GM12865 (cell line): ENCODE measurements at places on chromosomes 7 and 10.

DNA sequence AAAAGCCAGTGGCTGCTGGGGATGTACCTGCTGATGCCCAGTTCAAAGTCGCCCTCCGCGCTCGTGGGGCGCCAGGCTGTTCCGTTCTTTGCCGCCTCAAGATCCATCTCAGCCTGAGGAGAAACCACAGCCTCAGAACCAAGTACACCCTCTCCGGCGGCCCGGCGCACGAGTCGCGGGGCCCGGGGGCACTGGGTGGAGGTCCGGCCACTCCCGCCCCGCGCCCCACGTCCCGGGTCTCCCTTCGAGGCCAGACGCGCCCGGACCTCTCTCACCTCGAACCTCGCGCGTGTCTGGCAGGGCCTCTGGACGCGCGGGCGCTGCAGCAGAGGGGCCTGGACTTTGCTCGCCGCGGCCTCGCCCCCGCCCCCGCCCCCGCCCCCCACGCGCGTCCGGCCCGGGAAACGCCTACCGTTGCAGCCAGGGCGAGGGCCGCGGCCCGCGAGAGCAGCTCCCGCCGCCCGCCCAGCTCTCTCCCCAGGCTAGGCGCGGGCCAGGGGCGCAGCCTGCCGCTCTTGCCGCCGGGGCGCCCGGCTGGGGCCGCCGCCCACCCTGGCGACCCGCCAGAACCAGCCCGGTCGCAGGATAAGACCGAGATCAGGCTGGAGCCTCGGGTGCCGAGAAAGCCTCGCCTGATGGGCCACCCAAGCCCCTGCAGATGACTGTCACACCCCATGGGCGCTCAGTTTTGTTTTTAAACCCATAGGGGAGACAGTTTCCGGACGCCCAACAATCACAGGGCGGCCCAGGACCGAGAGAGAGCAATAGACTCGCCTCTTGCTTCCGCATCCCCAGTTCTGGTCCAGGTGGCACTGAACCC lies at the start of gene ABCB4:
Gene ABCB4, minus strand, starts transcription at position 322 of the 820 bp plus-strand sequence. Its CDS starts 215 bp downstream, at position 107.
- peak; percentile 47 for DNase-seq

GRCh38 chr7:52410032-52410431 lies 625.4 kb upstream of the POM121L12 start:
- DNase-seq, result no peak

DNA sequence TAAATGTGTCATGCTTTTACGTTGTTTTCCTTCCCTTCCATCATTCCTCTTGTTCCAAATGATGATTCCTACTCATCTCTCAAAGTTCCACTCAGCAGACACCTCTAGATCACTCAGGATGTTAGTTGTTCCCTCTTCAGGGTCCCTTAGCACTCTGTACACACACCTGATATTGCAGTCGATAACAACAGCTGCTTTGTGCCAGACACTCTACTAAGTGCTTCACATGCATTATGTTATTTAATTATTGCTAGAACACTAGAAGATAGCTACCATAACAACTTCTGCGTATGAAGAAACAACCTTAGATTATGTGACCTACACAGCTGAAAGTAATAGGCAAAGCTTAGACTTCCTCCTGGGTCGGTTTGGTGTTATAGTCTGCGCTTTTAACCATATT lies 29.6 kb downstream of the PCBD1 start:
- no peak for DNase-seq

DNA sequence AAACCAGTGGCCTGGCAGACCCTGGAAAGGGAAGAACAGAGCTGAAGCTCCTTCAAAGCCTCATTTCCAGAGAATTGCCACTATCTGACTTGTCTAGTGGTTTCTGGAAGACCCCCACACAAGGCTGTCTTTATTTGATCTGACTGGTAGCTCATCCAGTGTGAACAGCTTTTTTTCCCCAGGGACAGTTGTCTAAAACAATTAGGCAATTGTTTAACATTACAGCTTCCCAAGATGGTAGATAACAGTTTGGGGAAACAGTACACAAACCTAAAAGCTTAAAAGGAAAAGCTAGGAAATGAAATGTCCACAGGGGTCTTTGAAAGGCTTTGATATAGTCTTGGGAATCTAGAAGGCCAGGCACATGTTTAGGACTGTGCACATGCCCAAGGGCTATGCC lies 203.4 kb upstream of the CTBP2 start:
- DNase-seq, result no peak

- DNase-seq, result no peak
These were observed 7.7 kb downstream of the LBX1 start for GRCh38 chr10:101221549-101221948.

DNA sequence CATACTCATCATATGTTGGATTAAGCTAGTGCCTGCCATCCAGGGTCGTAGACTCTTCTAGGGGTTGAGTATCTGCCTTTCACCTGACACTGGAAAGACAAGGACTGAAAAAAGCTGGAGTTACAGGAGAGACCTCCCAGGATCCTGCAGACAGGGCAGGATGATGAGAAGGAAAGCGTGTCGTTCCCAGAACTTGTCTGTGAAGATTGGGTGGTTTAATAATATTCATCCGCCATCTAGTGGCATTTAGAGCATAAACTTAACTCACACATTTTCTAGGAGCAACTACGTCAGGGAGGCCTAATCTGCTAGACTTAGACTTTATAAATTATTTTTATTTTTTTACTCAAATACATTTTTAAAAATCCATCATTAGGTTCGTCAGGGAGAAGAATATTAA lies 59.6 kb downstream of the ADRB1 start:
- DNase-seq, result peak; percentile 65

GRCh38 chr7:46993396-46993795 lies 588.5 kb downstream of the TNS3 start:
- no peak for DNase-seq

GRCh38 chr10:131355881-131356280 lies 44.4 kb upstream of the TCERG1L start:
- DNase-seq, result no peak

DNA sequence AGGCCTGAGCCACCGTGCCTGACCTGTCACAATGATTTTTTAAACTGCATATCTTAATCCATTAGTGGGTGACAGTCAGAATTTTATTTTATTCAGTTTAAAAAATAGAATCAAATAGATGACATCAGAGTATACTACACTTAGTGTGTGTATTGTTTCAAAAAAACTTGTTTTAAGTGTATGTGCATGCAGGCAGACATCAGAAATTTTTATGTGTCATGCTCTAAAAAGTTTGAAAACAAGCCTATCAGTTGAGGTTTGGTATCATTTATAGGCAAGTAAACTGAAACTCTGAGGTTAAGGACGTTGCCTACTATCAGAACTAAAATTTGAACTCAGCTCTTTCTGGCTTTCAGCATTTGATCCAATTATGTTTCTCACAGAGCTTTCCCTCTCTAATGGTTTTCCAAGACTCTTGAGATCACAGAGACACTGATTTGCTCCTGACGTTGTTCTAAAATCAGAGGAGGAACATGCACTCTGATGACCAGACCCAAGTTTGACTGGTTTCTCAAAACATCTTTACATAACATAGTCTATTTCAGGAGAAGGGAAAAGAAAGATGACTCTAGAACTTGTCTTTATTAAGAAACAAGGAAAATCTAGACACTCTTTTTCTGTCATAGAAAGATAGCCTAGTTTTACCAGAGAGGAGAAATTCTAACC lies 188.6 kb downstream of the AUTS2 start:
- no peak for DNase-seq

DNA sequence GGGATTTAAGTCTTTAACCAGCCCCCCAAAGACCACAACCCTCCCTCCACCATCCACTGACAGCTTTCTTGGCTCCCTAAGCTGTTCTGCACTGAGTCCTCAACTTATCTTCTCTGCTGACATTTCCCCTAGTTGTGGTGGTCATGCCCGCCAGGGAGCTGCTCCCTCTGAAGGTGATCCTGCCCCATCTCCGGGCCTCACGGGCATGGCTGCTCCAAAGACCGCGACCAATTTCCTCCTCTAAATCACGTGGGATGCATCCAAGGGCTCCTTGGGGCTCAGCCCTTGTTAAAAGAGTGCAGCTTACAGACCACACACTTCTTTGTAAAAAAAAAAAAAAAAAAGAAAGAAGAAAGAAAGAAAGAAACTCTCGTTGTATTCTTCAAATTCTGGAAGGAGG lies 27.1 kb upstream of the KLF6 start:
- no peak for DNase-seq

DNA sequence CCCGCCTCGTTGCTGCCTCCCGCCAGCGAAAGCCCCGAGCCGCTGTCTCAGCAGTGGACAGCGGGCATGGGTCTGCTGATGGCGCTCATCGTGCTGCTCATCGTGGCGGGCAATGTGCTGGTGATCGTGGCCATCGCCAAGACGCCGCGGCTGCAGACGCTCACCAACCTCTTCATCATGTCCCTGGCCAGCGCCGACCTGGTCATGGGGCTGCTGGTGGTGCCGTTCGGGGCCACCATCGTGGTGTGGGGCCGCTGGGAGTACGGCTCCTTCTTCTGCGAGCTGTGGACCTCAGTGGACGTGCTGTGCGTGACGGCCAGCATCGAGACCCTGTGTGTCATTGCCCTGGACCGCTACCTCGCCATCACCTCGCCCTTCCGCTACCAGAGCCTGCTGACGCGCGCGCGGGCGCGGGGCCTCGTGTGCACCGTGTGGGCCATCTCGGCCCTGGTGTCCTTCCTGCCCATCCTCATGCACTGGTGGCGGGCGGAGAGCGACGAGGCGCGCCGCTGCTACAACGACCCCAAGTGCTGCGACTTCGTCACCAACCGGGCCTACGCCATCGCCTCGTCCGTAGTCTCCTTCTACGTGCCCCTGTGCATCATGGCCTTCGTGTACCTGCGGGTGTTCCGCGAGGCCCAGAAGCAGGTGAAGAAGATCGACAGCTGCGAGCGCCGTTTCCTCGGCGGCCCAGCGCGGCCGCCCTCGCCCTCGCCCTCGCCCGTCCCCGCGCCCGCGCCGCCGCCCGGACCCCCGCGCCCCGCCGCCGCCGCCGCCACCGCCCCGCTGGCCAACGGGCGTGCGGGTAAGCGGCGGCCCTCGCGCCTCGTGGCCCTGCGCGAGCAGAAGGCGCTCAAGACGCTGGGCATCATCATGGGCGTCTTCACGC lies 825 bp downstream of the ADRB1 start:
- no peak for DNase-seq

DNA sequence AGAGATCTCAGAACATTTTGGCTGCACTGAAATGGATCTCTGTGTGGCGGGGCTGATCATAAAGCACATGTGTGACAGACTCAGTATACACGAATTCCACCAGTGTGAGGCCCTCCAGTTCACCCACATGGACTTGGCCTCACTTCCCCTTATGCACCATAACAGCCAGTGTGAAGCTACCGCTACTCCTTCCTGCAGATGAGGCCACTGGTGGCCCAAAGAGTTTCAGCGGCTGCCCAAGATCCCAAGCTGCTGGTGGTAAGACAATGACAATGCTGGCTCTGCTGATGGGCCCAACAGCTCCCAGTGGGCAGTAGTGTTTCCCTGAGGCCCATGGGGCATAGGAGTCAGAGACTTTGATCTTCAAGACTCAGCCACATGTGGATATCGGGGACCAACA lies 21.0 kb upstream of the C10orf71 start:
- DNase-seq, result no peak

- DNase-seq, result no peak
These were observed 170.2 kb upstream of the GLI3 start for GRCh38 chr7:42407021-42407710.

DNA sequence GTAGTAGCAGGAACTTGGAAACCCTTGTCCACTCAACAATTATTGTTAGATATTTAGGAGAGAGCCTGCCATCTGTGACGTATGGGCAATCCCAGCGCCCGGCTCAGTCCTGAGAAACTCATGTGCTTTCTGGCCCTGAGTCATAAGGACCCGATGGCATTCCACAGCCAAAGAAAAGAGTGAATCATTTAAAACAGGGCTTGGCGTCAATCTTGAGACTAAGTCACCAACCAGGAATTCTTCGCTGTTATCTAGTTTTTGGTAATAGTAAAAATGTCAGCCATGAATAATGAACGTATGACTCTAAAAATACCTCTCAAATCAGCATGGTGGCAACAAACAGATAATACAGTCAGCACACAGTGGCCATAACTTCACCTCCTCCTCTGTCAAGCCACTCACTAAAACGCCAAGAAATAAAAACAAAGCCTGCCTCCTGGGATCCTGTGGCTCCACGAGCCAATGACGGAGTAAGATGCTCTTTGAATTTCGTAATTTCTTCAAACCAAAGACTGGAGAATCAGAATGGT lies 140.8 kb downstream of the ADAM12 start:
- DNase-seq, result no peak

- no peak for DNase-seq
These were observed 193.3 kb upstream of the PHF14 start for GRCh38 chr7:10780400-10780747.

DNA sequence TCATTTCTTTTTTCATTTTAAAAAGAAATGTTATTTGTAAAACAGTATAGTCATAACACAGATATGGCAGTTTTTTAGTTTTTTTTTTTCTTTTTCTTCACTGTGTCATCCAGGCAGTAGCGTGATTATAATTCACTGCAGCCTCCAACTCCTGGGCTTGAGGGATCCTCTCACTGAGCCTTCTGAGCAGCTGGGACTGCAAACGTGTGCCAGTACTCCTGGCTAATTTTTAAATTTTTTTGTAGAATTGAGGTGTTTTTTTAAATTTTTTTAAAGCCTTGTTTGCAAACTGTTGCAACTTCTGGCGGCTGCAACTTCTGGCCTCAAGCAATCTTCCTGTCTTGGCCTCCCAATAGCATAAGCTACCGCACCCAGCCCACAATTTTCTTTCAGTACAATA lies 63.0 kb downstream of the HELLS start:
- DNase-seq, result no peak
